ENCODE measurements at places on chromosomes 6 and 20.

GRCh38 chr6:69584913-69585729 is 211.7 kb downstream of the LMBRD1 start:
- no peak for DNase-seq

DNA sequence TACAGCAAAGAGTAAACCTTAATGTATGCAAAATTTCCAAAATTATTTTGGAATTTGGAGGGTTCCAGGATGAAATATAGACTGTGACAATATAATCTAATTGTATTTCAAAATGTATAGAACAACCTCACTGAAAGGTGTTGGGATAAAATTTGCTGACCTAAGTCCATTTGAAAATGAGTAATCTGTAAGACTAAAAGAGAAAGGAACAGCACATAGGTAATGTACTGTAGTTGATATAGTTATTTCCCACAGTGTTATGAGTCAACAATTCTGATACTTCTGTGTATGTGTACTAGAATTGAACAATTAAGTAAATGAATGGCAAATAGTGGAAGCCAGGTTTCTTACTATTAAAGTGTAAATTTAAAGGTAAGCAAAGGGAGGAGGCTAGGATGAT is 23.8 kb upstream of the ELOVL4 start:
- DNase-seq = no peak

DNA sequence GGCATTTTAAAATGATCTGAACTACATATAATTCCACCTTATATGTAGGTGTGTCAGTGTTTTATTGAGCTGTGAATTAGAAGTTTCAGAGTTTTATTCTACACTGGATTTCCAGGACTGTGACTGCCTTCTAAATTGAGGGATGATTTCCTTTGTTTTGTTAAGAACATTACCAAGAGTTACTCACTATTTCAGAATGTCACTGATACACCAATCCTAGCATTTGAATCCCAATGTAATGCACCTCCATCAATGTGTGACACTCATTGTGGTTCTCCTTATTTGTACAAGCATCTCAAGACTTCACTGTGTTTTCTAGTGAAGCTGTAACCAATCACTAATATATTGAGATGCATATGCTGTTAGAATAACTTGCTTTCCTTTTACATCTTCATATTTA is 86.8 kb downstream of the PLCB1 start:
- no peak for DNase-seq

DNA sequence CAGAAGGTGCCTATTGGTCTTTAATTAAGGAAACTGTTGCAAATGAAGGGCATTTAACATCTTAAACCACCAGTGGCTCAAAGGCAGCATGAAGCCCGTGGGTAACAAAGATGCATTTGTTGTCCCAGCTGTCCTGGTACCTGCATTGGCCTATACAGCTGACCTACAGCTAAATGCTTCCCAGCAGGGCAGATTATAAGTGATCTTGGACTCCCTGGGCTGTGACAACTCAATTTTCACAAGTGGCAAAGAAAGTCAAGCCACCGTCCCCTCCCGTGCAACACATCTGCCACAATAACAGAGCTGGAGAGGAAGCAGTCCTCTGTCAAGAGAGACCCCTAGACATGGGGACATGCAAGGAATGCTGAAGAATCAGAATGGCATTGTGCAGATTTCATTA is 31.5 kb upstream of the EDN3 start:
- DNase-seq = no peak

- DNase-seq = peak; percentile 19
These were observed 88.6 kb upstream of the TGM3 start for GRCh38 chr20:2206957-2207769.

- DNase-seq = no peak
These were observed 218.1 kb downstream of the TSHZ2 start for GRCh38 chr20:53190225-53190624.

DNA sequence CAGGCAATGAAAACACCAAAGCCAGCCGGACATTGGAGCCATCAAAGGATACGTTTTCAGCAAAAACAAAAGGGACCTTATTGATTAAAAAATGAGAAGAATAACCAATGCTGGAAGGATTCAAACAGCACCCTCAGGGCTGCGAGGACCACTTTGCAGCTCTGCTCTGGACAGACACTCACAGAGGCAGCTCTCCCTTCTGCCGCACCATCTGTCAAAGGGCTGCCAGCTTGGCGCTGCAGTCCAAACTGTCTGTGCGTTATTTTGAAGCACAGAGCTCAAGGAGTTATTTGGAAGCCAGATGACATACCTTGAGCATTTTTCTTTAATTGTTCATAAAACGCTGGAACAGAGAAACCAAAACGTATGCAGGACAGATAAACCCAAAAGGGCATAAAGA is 85.2 kb downstream of the KIF16B start:
- DNase-seq = no peak

- DNase-seq = no peak
These were observed 178.0 kb downstream of the PHF3 start for GRCh38 chr6:63813566-63814120.

DNA sequence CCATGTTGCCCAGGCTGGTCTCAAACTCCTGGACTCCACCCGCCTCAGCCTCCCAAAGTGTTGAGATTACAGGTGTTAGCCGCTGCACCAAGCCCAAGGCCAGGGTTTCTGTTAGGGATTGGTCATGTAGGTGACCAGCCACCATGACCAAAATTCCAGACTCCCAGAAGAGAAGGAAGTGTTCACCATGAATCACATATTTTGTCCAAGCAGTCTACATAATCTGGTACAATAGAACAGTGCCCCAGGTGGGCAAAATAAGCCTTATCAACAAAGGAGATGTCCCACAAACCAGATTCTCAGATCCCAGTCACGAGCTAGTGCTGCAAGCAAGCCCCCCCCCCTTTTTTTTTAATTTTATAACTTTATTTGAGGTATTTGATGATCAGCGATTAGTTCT is 20.0 kb downstream of the ZNF341 start:
- DNase-seq = no peak

DNA sequence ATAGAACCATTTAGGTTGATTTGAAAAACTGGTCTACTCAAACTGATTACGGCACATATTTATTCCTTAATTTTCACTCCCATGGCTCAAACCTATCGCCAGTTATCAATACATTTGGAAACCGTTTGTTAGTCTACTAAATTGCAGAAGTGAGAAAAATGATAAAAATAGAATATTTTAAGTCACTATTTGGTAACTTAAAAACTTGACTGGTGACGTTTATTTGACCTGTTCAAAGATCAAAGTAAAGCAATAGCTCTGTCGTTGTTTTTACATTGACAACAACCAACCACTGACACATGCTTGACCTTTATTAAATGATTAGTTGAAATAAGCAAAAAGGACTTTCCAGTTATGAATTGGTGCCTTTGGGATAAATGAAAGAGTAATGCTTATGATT is 402.9 kb upstream of the MAP3K7 start:
- DNase-seq = no peak

GRCh38 chr6:167054987-167055386 is 55.8 kb downstream of the CEP43 start:
- no peak for DNase-seq

- DNase-seq = no peak
These were observed 35.5 kb upstream of the SUMO4 start for GRCh38 chr6:149364557-149364956.

- DNase-seq = no peak
These were observed 35.8 kb downstream of the AGPAT4 start for GRCh38 chr6:161238081-161238480.

DNA sequence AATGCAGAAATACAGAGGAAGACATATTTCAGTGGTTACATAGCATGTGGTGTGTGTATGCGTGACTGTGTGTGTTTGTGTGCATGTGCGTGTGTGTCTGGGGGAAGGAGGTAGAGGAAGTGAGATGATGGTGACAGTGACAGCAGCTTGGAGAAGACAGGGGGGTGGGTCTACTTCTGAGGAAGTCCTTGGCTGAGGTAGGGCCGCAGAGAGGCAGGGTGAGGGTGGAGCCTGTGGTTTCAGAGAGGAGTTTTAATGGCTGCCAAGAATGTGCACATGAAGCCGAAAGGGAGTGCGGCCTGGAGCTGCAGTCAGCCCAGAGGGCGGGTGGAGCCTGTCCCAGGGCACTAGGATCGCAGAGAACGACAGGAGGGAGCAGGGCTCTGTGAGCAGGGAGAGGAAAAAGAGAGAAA is 22.7 kb upstream of the RNF24 start:
- DNase-seq = peak; percentile 58

- no peak for DNase-seq
These were observed 16.1 kb upstream of the HFE start for GRCh38 chr6:26071135-26071534.

DNA sequence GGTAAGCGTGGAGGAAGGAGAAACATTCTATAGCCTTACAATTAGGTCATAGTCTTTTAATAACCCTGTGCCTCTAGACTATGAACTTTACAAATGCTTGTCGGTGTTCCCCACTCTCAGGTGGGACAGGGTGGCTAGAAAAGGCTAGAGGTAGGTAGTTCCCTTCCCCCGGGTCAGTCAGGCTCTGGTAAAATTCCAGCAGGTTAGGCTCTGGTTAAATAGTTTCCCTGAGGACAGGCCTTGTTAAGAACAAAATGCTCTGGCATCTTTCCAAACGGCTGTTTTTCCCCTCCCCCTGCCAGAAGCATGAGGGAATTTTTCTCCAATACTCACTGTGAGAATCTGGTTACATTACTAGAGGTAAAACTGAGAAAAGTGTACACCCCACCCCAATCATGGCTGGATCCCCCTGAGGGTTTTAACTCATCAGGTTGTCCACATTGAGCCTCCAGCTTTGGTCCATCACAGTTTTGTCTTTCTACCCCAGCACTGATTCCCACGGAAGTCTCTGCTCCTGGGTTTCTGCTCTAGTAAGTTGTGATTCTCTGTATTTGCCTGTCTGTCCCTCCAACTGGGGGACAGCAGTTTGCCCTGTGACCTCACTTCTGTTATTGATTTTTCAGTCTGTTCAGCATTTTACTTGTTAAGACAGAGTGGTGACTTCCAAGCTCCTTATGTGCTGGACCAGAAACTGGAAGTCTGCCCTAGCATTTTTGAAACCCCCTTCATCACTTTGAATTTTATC is 84.7 kb upstream of the ADGRF1 start:
- DNase-seq = no peak

DNA sequence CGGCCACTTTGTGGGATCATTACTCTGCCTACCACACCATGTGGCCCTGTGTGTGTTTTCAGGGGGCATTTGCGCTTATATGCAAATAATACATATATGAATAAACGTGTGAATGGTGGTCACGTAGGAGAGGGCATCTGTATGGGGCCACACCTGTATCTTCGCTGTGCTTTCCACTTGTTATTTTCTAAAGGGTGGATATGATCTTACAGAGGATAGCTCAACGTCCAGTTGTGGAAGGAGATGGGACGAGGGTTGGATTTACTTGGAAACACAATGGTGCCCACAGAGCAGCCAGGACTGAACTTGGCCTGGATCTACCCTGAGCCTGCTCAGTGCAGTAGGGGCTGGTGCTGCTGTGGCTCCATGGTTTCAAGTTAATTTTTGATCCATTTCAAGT is 93.3 kb downstream of the YTHDF1 start:
- DNase-seq = no peak

- DNase-seq = no peak
These were observed 550.6 kb downstream of the PTPRT start for GRCh38 chr20:42639140-42639539.

DNA sequence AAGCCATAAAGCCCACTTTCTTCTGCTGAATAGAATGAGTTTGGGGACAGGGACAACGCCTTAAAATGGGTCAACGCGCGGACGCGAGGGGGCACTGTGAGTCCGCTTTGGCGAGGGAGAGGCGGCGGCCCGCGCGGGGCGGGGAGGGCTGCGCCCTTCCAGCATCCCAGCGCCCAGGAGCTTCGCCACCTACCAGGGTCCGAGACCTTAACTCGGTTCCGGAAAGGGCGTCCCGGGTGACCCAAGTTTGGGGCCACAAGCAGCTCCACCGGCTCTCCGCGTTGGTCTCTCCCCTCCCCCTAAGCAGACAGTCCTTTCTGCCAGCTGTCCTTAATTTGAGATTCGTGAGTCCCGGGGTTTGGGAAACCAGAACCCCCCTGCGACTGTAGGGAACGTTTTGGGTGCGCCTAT is 1.8 kb upstream of the SAMD5 start:
- no peak for DNase-seq

GRCh38 chr6:43990275-43990626 is 137.0 kb downstream of the MRPL14 start:
- DNase-seq = no peak

- DNase-seq = no peak
These were observed 158.4 kb downstream of the LY86 start for GRCh38 chr6:6746970-6747338.

DNA sequence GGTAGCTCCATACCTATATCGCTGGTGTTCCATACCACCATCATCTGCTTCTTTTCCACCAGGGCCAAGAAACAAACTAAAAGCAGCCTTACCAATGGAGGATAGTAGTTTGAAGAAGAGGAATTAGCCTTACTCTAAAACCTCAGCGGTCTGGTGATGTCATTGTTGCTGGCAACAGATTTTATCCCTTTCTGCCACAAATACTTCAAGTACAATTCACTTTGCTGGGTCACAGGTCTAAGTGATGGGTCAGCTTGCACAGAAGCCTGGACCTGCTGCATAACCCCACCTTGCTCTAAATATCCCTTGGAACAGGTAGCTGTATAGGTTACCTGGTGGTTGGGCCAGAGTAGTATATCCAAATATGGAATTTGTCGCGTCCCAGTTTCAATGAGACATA is 53.2 kb upstream of the THEMIS start:
- DNase-seq = no peak

DNA sequence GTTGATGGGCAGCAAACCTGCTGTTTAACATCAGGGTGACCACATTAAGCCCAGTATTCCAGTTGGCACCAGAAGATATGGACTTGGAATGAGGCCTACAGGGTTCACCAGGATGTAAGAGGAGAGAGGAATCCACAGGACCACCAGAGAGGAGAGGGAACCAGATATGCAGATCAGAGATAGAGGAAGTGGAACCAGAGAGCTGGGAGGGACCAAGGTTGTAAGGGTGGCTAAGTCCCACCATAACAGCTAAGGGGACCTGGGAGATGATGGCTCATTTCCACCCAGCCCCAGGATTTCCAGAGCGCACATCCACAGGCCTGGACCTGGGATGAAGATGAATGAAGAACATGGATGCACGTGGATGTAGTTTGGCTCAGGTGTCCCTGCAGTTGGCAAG is 11.1 kb downstream of the BTN2A1 start:
- DNase-seq = no peak

DNA sequence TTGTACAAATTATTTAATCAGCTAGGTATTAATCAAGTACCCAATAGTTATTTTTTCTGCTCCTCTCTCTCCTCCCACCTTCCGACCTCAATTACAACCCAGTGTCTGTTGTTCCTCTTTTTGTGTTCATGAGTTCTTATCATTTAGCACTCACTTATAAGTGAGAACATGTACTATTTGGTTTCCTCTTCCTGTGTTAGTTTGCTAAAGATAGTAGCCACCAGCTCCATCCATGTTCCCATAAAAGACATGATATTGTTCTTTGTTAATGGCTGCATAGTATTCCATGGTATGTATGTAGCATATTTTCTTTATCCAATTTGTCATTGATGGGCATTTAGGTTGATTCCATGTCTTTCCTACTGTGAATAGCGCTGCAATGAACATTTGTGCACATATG is 652.8 kb upstream of the CITED2 start:
- DNase-seq = no peak

Data from stimulated activated CD8-positive, alpha-beta memory T cell treated with anti-CD3 and anti-CD28 coated beads, Interleukin-2, amount 100 ng/mL, for 1 hour (primary cell).